Upper lobe of right lung (tissue), 1 donor: ENCODE measurements at places on chromosomes 1 and 21.

GRCh38 chr1:192461684-192462083 lies 113.9 kb upstream of the RGS1 start:
- no peaks in the 10 kb centered on the region for H3K27me3 ChIP-seq
- no peaks in the 10 kb centered on the region for H3K36me3 ChIP-seq
- H3K27ac ChIP-seq: no peak overlapping the region
- H3K4me3 ChIP-seq: no peak overlapping the region
- DNase-seq: no peak

DNA sequence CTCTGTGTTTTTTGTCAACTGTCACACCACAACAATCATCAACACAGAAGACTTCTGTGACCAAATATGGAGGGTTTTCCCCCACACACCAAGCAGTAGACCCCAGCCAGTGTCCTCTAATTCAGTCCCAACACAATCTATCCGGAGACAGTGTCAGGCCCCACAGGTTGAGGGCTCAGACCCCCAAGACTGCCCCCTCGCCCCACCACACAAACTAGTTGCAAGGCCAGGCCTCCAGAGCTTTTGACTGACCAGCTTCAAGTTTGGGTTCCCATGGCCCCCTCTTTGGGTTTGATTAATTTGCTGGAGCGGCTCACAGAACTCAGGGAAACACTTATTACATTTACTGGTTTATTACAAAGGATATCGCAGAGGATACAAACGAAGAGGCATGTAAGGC lies 37.2 kb downstream of the NEK2 start:
- H3K4me3 ChIP-seq: no peak overlapping the region
- no peak overlapping the region for H3K27ac ChIP-seq
- no peaks in the 10 kb centered on the region for H3K36me3 ChIP-seq
- no peaks in the 10 kb centered on the region for H3K27me3 ChIP-seq

DNA sequence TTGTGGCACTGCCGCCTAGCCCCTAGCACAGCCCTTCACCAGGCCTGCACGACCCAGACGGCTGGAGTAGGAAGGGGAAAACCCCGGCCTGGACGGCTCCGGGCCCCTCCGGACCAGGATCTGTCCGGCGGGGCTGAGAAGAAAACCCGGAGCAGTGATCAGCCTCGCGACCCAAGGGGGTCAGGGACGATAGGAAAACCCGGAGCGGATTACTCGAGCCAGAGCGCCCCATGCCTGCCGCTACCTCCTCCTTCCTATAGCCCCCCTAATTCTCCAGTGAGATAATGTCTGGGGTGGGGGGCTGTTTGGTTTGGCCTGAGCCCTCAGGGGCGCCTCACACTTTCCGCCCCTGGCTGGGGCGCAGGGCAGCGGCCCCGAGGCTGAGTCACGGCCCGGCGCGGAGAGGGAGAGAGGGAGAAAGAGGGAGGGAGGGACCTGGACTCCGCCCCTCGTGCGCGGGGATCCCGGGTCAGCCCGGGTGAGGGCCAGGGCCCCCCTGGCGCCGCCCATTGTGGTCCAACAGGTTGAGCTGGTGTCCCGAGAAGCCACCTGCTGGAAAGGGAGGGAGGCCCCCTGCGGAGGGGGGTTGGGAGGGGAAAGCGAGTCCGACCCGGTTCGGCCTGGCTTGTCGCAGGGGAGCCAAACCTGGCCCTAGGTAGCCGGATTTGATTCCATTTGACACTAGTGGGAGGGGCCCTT lies 1.7 kb upstream of the ZBTB7B start:
- peak overlapping the region; percentile 90 for H3K27ac ChIP-seq
- H3K4me3 ChIP-seq: peak overlapping the region; percentile 88
- no peaks in the 10 kb centered on the region for H3K36me3 ChIP-seq

- no peaks in the 10 kb centered on the region for H3K27me3 ChIP-seq
- H3K4me3 ChIP-seq: no peak overlapping the region
- peaks cover 11% of the 10 kb centered on the region for H3K4me1 ChIP-seq
- no peaks in the 10 kb centered on the region for H3K36me3 ChIP-seq
- H3K27ac ChIP-seq: no peak overlapping the region
Measured at GRCh38 chr1:52676249-52676903, 21.8 kb downstream of the COA7 start.

DNA sequence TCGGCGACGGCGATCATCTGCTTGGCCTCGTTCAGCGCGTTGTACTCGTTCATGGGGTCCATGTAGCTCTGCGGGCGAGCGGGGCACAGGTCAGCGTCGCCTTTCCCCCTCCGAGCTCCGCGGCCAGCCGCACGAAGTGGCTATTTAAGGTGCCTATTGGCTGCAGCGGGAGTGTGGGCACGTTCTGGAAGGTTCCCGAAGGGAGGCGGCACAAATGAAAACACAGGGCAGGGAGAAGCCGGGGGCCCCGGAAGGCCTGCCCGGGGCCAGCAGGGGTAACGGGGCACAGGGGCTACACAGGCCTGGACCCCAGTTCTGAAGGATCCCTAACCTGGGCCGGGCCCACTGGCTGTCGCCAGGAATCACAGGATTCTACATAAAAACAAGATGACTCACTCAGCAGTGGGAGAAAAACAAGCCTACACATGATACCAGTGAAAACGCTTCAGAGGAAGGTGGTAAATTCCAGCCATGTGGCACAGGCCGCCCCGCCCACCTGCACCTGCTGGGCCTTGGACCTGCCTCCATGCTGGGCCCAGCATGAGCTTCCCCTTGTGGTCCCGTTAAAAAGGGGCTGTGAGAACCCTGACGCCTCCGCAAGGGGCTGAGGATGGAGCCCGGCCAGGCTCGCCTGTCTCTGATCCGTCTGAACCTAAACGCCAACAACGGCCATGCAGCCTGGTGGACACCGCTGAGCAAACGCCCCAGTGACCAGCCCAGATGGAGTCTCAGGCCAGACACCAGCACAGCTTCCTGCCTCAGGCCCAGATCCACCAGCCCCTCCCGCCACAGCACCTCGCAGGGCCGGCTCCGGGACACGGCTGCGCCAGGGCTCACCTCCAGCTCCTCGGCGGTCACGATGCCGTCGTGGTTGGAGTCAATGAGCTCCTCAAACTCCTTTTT lies 3.9 kb upstream of the TNFRSF4 start:
- peaks cover 58% of the 10 kb centered on the region for H3K36me3 ChIP-seq
- peaks cover 11% of the 10 kb centered on the region for H3K4me1 ChIP-seq
- H3K27ac ChIP-seq: no peak overlapping the region
- H3K4me3 ChIP-seq: no peak overlapping the region

GRCh38 chr1:227917081-227917950 lies 30.4 kb downstream of the WNT9A start:
- H3K27ac ChIP-seq: no peak overlapping the region
- no peaks in the 10 kb centered on the region for H3K36me3 ChIP-seq
- no peaks in the 10 kb centered on the region for H3K4me1 ChIP-seq
- H3K27me3 ChIP-seq: peaks cover 6% of the 10 kb centered on the region
- no peak overlapping the region for H3K4me3 ChIP-seq

DNA sequence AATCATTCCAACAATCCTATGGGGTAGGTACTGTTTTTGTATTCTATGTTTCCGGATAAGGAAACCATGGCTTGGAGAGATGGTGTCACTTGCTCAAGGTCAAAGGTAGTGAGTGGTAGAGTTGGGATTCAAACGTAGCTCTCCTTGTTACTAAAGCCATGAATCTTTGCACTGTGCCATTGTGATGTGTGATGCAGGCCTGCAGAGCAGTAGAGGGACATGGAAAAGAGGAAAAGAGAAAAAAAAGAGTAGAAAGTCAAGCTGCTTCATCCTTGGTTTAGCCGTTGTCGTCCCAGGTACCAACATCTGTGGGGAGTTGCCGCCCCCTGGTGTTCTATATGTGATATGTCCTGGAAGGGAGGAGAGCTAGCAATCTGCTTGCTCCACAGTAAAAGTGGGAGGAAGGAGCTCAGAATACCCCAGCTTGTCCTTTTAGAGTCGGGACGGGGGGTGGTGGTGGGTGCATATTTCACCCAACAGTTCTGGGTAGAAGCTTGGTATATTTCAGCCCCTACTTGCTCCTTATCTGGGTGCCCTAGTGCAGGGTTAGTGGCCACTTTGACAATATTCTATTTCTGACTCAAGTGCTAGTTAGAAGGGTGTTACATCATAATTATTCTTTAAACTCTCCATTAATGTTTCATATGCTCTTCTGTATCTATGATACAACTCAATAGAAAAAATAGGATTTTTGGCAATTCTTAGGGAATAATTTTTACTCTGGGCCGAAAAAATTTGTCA lies 98.4 kb downstream of the EBNA1BP2 start:
- H3K4me1 ChIP-seq: peaks cover 3% of the 10 kb centered on the region
- H3K27me3 ChIP-seq: peaks cover 4% of the 10 kb centered on the region
- no peak overlapping the region for H3K4me3 ChIP-seq

DNA sequence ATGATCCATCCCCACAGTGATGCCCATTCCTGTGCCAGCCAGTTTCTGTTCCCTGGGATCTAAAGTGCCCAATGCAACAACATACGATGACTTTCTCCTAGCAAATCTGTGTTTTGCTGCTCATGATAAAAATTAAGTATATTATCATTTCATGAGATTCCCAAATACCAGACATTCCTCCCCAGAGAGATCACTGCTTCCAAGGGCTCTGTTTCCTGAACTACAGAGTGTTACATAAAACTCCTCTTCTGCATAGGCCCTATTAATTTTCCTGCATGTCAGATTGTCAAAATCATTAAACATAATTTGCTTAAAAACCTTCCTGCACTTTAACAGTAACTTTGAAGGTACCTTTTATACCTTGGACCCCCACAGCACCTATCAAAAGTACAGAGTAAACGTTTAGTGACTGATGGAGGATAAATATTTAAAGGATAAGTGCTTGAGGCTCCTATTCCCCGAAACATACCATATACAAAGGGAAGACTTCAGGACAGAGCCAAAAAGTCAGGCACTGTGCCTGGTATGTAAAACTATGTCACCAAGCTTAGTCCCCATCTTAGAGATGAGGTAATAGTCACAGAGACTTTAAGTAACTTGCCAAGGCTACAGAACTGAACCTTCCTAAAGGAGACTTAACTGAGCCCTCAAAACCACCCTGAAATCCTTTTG lies 50.2 kb downstream of the SLC25A24 start:
- no peak overlapping the region for H3K4me3 ChIP-seq
- no peaks in the 10 kb centered on the region for H3K27me3 ChIP-seq
- DNase-seq: no peak
- no peaks in the 10 kb centered on the region for H3K4me1 ChIP-seq

- no peaks in the 10 kb centered on the region for H3K27me3 ChIP-seq
- H3K27ac ChIP-seq: no peak overlapping the region
- peak; percentile 82 for DNase-seq
Measured at GRCh38 chr1:37811027-37811655, 3.1 kb upstream of the YRDC start.

GRCh38 chr1:212613440-212614335 lies 5.1 kb downstream of the ATF3 start:
- no peak for DNase-seq
- peaks cover 13% of the 10 kb centered on the region for H3K4me1 ChIP-seq
- H3K27ac ChIP-seq: no peak overlapping the region
- H3K36me3 ChIP-seq: peaks cover 34% of the 10 kb centered on the region

- H3K27ac ChIP-seq: peak overlapping the region; percentile 65
- no peaks in the 10 kb centered on the region for H3K36me3 ChIP-seq
- DNase-seq: no peak
- H3K27me3 ChIP-seq: no peaks in the 10 kb centered on the region
Measured at GRCh38 chr1:232577772-232578171, 52.2 kb downstream of the SIPA1L2 start.

DNA sequence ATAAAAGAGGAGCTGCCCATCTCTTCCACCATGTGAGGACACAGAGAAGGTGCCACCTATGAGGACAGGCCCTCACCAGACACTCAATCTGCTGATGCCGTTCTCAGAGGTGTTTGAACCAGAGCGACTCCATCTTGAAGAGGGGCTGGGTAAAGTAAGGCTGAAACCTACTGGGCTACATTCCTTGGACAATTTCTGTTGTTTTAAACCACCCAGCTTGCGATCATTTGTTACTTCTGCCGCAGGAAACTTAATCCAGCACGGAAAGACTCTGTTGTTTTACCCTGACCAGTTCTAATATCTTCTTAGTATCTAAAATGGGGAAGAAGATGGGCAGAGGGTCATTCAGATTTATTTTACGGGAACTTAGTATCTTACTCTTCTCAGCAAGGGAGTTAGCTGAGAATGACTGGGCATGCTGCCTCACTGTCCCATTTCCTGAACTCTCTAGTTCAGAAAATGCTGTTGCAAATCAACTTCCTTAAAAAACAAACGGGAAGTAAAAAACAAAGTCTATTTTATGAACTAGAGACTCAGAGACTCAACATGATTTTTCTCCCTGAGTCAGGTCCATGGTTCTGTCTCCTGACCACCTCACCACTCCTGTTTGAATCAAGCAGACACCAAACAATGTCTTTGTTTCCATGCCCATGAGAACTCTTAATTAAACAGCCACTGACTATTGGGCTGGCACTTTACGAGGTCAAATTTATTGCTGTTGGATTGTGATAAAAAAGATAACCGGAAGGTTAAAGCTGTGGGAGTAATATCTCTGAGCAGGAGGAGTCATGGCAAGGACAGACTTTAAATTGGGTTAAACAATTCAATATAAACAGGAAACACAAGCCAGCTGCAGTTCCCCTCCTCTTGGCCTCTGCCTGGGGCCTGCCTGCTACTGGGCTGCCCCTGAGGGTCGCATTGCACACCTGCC lies 23.8 kb upstream of the IFNAR1 start:
- H3K27me3 ChIP-seq: no peaks in the 10 kb centered on the region
- no peak for DNase-seq
- peak overlapping the region; percentile 82 for H3K27ac ChIP-seq
- no peak overlapping the region for H3K4me3 ChIP-seq

- H3K27ac ChIP-seq: peak overlapping the region; percentile 76
- H3K4me3 ChIP-seq: peak overlapping the region; percentile 78
- no peak for DNase-seq
- H3K4me1 ChIP-seq: peaks cover 14% of the 10 kb centered on the region
Measured at GRCh38 chr1:15974855-15975254, 1.0 kb downstream of the ZBTB17 start.

DNA sequence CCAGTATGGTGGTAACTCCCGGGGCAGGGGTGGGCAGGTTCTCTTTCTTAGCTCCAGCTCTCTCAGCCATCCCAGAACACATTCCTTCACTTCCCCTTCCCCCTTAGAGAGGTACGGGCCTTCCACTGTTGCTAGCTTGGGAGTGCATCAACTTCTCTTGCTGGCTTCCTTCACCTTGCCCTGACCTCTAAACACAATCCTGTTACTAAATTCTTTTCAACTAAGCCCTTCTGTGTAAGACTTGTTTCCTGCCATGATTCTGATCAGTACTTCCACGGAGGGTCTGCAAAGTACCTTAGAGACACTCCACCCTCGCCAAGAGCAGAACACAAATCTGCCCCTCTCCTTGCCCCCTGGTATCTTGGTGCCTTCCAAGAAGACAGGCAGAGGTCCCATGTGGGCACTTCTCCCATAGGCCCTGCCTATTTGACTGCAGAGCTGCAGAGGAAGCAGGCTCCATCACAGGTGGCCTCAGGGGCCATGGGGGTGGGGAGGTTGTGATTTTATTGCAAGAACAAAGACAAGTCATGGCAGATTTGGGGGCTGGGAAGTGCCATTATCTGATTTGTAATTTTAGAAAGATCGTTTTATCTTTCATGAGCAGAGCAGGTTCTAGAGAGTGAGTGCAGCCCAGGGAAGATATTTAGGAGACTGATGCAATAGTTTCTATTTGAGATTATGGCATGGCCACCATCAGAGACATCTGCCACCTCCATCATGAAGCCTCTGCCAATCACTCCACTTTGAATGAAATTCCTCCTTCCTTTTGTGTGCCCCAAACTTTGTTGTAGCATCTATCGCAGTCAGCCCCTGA lies 182.5 kb upstream of the JUN start:
- no peaks in the 10 kb centered on the region for H3K27me3 ChIP-seq
- no peak overlapping the region for H3K4me3 ChIP-seq
- no peaks in the 10 kb centered on the region for H3K36me3 ChIP-seq
- H3K27ac ChIP-seq: no peak overlapping the region
